ENCODE measurements at places on chromosomes 1 and 21.

GRCh38 chr1:93756657-93757056 is 75.0 kb upstream of the BCAR3 start:
- no peak for DNase-seq

DNA sequence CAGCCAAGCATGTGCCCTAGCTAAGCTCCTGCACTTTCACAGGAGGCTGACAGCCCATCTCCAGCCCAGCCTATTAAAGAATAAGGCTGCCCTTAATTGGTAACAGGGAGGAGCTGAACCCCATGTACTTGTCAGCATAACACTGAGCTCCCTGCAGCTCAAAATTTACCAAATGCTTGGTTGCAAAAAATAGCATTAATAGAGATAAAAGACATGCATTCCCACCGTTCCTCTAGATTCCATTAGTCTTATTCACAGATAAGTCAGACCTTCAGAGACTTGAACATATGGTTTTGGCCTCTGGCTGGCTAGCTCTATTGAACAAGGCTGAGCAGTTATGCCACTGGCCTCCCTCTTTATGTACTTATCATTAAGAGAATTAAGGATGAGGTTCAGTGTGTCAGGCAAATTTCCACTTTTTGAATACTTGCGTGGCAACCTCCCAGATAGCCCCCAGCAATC is 29.2 kb downstream of the OLFML3 start:
- no peak for DNase-seq

DNA sequence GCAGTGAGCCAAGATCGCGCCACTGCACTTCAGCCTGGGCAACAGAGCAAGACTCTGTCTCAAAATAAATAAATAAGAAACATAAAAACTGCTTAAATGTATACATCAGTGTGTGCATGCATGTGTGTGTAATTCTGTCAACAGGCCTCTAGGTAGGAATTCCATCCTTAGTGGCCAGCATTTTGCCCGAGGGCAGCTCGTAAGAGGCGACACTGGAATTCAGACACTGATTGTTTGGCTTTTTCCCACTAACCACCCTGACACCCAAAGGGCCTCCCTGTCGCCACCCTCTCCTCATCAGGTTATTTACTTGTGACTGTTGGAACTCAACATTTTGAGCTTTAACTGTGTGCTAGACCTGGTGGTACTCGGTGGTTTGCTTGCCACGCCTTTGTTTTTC is 64.0 kb upstream of the KIF1B start:
- DNase-seq, result no peak

GRCh38 chr1:158049853-158050252 is 56.4 kb downstream of the KIRREL1 start:
- no peak for DNase-seq

DNA sequence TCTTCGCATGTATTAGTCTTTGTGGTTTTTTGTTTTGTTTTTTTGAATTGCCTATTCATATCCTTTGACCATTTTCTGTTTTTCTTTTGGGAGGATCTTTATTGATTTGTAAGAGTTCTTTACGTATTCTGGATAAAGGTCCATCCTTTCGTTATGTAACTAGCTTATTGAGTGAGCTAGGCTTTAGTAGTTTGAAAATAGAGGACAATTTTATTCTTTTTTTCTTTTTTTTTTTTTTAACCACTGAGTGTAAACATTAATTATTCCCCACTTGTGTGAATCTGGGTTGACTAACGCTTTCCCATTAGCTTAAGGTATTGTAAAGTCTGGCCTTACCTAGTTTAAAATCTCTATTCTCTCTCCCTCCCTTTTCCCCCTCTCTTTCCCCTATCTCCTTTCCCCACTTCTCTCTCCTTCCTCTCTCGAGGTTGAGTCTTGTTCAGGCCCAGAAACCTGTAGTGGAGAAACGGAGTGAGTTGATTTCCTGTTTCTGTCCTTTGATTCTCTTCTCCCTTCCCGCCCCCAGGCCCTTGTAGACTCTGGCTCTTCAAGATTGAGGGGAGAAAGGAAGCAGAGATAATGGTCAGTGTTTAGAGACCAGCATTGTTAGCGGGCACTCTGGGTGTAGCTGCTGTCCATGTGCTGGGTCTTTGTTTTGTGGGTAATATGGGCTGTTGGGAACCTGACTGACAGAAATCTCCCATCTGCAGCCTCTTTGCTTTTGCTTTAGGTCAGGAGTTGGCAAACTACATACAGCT is 1.5 kb downstream of the MORC3 start:
- no peak for DNase-seq
